ENCODE measurements at places on chromosomes 6 and 20. TPM values are rescaled to one million over a fixed set of nuclear protein-coding genes. Genes with fewer than 3 reads are reported as not detected.

BMP5 gene
- total RNA-seq = 1.6 TPM

SAMD5 gene
- 0.45 TPM for total RNA-seq

RHAG gene
- total RNA-seq = not detected

TMEM170B gene
- total RNA-seq = 8.6 TPM

FOXF2 gene
- total RNA-seq = 136 TPM

HLA-DOB gene
- 0.29 TPM for total RNA-seq

CEP162 gene
- 8.0 TPM for total RNA-seq

CBLN4 gene
- total RNA-seq = 0.11 TPM

- H3K4me3 ChIP-seq = no peak overlapping the region
- H3K27me3 ChIP-seq = no peaks in the 10 kb centered on the region
- no peak overlapping the region for H3K27ac ChIP-seq
- no peaks in the 10 kb centered on the region for H3K4me1 ChIP-seq
- DNase-seq = no peak
- H3K36me3 ChIP-seq = no peaks in the 10 kb centered on the region
Observed at GRCh38 chr6:166437661-166438060, 54.9 kb upstream of the MPC1 start.

DNA sequence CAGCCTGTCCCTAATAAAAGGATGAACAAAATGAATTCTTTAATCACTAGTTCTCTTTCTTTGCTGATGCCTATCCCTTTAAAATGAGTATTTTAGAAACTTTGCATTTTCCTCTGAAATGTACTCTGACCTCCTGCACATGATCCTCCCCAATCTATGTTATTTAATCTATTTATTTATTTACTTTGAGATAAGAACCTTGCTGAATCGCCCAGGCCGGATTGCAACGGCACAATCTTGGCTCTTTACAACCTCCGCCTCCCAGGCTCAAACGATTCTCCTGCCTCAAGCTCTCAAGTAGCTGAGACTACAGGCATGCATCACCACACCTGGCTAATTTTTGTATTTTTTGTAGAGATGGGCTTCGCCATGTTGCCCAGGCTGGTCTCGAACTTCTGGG lies 27.9 kb downstream of the ADTRP start:
- no peaks in the 10 kb centered on the region for H3K36me3 ChIP-seq
- no peaks in the 10 kb centered on the region for H3K27me3 ChIP-seq
- H3K4me1 ChIP-seq = no peaks in the 10 kb centered on the region
- no peak for DNase-seq
- no peak overlapping the region for H3K4me3 ChIP-seq

DNA sequence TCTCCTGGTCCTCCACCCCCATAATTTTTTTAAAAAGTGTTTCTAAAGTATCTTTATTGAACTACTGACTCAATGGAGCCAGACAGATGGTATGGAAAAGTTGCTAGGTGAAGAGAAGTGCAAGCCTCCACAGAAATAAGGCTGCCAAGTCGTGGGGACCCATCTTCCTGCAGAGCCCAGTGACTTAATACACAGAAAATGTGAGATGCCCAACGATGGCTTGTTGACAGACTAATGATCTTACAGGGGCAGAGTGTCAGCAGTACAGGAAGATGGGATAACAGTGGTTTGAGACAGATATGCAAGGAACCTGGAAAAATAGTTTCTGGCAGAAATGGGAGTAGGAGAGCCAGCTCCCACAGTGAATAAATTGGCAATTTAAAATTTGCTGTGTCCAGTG lies 43.3 kb downstream of the FYN start:
- H3K4me3 ChIP-seq = no peak overlapping the region
- no peak overlapping the region for H3K27ac ChIP-seq
- H3K4me1 ChIP-seq = no peaks in the 10 kb centered on the region
- no peaks in the 10 kb centered on the region for H3K27me3 ChIP-seq
- DNase-seq = no peak

- no peaks in the 10 kb centered on the region for H3K36me3 ChIP-seq
- H3K27ac ChIP-seq = no peak overlapping the region
- no peak overlapping the region for H3K4me3 ChIP-seq
- DNase-seq = no peak
- no peaks in the 10 kb centered on the region for H3K4me1 ChIP-seq
Observed at GRCh38 chr6:15101130-15101529, 144.7 kb upstream of the JARID2 start.

GRCh38 chr6:149065658-149066556 lies 251.6 kb upstream of the TAB2 start:
- H3K36me3 ChIP-seq = no peaks in the 10 kb centered on the region
- H3K4me3 ChIP-seq = no peak overlapping the region
- H3K27ac ChIP-seq = peak overlapping the region; percentile 25
- peaks cover 9% of the 10 kb centered on the region for H3K4me1 ChIP-seq

- DNase-seq = no peak
- H3K4me3 ChIP-seq = no peak overlapping the region
- H3K27ac ChIP-seq = no peak overlapping the region
- no peaks in the 10 kb centered on the region for H3K27me3 ChIP-seq
- no peaks in the 10 kb centered on the region for H3K36me3 ChIP-seq
Observed at GRCh38 chr6:154386848-154387717, 30.5 kb upstream of the IPCEF1 start.

GRCh38 chr6:77034161-77034560 lies 429.1 kb downstream of the HTR1B start:
- DNase-seq = no peak
- H3K4me3 ChIP-seq = no peak overlapping the region
- no peaks in the 10 kb centered on the region for H3K4me1 ChIP-seq
- H3K27me3 ChIP-seq = no peaks in the 10 kb centered on the region
- H3K36me3 ChIP-seq = no peaks in the 10 kb centered on the region
- no peak overlapping the region for H3K27ac ChIP-seq

DNA sequence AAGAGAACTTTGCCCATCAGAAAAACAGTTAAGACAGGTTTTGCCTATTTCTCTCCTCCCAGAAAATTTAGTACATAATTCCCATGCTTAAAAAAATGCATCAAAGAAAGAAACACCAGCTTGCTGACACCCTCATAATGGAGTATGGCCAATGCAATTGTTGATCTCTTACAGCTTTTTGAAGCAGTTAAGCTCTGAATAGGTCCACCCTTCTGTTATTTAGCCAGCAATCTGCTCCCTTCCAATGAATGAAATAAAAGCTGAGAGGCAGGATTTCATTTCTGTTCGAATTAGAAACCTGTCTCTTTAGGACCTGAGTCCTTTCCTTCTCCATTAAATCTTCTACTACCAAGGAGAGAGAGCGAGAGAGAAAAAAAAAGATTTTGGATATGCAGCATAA lies 288.7 kb downstream of the RNF144B start:
- no peak overlapping the region for H3K4me3 ChIP-seq
- no peak overlapping the region for H3K27ac ChIP-seq
- DNase-seq = no peak
- no peaks in the 10 kb centered on the region for H3K27me3 ChIP-seq
- no peaks in the 10 kb centered on the region for H3K4me1 ChIP-seq

- no peak overlapping the region for H3K27ac ChIP-seq
- H3K36me3 ChIP-seq = no peaks in the 10 kb centered on the region
- no peaks in the 10 kb centered on the region for H3K27me3 ChIP-seq
- H3K4me1 ChIP-seq = no peaks in the 10 kb centered on the region
- DNase-seq = no peak
Observed at GRCh38 chr20:24674921-24675605, 205.6 kb downstream of the SYNDIG1 start.
